T-helper 9 cell (primary cell): ENCODE measurements at places on chromosomes 3 and 15.

DNA sequence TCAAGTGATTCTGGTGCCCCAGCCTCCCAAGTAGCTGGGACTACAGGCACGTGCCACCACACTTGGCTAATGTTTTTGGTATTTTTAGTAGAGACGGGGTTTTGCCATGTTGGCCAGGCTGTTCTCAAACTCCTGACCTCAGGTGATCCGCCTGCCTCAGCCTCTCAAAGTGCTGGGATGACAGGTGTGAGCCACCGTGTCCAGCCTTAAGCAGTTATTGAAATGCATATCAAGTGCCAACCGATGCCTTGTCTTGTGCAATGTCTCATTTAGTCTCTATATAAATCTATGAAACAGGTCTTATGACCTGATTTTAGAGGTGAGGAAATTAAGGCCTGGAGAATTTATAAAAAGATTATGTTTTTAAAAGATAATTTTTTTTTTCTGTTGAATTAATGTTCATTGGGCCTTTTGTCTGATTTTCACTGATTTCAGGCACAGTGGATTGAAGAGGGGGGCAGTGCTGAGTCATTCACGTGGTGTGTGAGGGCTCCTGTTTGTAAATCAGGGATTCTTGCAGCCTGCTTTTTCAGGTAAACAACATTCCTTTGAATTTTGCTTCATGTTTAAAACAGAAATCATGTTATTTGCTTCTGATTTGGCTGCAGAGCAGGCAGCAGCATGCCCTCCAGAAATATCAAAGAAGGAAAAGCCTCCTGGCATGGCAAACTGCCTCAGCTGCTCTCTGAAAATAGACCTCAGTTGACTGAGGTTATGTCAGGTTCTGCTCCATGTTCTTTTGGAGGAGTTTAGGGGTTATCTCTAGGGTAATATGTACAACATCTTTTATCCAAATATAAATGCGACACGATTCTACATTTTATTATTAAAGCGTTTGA lies 407.0 kb upstream of the RGMA start:
- no peak for DNase-seq

DNA sequence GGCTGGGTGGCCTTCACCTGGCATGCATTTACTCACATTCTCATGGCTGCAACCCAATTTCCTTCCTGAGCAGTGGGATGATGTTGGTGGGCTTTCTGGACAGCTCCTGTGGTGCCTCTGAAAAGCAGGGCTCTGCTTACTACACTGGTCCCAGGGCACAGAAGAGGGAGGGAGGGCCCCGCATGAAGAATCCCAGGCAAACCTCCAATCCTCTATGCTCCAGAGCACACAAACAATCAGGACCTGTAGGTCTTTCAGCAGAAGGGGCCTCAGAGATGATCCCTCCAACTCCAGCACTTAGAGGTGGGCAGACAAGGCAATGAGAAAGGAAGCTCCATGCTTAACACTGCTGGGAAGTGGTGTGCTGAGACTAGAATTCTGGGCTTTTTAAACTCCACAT lies 231.7 kb upstream of the ICE2 start:
- DNase-seq, result no peak

DNA sequence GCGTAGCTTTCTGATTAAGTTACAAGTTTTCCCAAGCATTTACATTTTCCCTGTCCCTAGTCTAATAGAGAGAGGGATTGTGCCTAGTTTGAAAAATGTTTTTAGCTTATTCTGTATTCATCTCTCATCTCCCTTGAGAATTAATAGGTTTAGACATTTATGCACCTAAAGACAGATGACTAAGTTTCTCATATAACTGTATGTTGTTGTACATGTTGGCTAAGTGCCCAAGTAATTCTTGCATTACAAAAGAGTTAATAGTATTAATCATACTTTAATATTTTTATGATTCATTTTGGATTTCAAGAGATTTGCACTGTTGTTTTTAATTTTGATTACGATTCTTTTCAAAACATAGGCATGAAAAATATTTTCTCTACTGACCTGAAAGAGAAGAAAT lies 109.0 kb upstream of the TBL1XR1 start:
- no peak for DNase-seq

GRCh38 chr3:184295771-184296170 lies 3.3 kb upstream of the PSMD2 start:
- DNase-seq, result no peak

- no peak for DNase-seq
Observed at GRCh38 chr3:28291577-28291976, 50.2 kb downstream of the CMC1 start.

DNA sequence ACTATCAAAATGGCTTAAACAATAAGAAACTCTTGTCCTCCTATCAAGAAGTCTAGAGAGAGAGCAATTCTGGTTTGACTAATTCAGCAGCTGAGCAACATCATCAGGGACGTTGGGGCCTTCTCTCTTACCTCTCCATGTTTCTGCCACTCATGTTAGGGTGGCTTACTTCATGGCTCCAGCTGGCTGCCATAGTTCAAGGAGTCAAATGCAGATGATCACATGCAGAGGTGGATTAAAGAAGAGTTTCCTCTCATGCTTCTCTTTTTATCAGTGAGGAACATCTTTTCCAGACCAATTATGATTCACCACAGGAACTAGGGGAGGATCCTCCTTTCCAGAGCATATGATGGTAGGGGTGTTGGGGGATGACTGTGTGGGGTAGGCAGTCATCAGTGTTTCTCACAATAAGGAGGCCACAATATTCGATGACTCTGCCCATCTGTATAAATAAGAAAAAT lies 45.5 kb downstream of the NEK11 start:
- DNase-seq, result no peak

DNA sequence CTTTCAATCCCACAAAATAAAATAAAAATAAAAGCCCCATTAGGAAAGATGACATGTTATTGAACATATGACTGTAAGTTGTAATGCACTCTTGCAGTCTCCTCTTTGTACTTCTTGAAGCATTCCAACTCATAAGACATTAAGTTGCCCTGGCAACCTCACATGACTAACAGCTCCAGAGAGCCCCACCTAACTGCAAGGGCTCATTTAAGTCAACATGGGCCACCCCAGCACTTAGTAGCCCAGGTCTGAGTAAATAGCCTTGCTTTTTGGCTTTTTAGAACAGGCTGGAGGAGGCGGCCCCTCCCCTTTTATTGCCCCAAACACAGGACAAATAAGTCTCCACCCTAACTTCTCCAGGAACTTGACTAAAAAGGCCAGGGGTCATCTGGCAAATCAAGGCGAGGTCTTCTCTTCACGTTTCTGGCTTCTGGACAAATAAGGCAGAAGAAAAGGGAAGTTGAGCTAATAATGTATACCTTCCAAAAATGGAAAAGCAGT lies 135.1 kb downstream of the TMCO5A start:
- DNase-seq, result no peak

- DNase-seq, result no peak
Observed at GRCh38 chr15:78477295-78477694, 30.1 kb upstream of the HYKK start.

GRCh38 chr3:40461161-40461560 lies 4.0 kb downstream of the RPL14 start:
- DNase-seq, result no peak

GRCh38 chr3:51706788-51707731 lies at the start of gene GRM2:
Gene GRM2 (plus strand): TSS chr3:51707068. CDS start chr3:51708984, 1,916 bp downstream.
- DNase-seq, result peak; percentile 13

DNA sequence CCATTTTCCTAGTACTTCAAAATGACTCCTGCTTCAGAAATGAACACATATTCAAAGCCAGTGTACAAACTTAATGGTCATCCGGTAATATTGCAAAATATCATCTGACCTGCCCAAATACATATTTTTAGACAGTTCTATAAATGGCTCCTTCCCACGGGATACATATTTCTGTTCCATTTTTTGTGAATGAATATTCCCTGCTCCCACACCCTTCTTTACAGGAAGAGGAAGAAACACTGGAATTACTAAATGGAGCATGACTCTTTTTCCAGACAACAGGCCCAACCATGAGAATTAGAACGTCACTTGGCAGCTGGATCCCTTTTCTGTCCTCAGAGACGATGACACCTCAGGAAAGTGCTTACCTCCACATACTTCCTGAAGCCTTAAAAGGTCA lies 38.0 kb upstream of the CBLB start:
- DNase-seq, result no peak

- no peak for DNase-seq
Observed at GRCh38 chr3:103499132-103499900, 1064.5 kb downstream of the ZPLD1 start.

DNA sequence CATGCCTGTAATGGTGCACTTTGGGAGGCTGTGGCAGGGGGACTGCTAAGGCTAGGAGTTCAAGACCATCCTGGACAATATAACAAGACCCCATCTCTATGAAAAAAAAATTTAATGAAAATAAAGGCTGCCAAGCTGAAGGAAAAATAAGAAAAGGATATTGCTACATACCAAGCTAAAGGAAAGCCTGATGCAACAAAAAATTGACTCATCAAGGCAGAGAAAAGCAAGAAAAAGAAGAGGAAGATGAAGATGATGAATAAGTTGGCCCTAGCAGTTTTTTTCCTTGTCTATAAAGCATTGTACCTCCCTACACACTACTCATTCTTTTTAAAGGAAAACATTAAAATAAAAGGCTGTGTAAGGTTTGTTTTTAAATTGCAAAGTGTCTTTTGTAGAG lies 441.9 kb upstream of the MDFIC2 start:
- no peak for DNase-seq

- no peak for DNase-seq
Observed at GRCh38 chr3:81947359-81947758, 185.9 kb upstream of the GBE1 start.
